Stimulated activated CD4-positive, alpha-beta T cell treated with anti-CD3 and anti-CD28 coated beads, Interleukin-12 subunit alpha, Interleukin-12 subunit beta, amount 100 ng/mL, for 24 hours (primary cell): ENCODE measurements at places on chromosomes 7 and 10.

- no peak for DNase-seq
Measured at GRCh38 chr7:114784177-114784576, 137.7 kb upstream of the MDFIC start.

DNA sequence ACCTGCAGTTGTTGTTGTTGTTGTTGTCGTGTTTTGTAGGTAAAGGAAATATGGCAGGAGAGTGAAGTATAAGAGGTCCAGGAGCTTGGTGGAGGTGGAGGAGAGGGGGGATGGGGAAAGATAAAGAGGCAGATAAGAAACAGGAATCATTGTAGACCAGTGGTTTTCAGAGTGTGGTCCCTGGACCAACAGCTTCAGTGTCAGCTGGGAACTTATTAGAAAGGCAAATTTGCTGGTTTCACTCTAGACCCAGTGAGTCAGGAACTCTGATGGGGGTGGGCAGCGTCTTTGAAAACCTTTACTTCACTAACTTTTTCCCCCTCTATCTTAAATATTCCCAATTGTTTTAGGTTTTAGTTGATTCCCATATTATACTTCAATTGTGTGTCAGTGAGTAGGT, 241.5 kb downstream of the AUTS2 start:
- DNase-seq: no peak

DNA sequence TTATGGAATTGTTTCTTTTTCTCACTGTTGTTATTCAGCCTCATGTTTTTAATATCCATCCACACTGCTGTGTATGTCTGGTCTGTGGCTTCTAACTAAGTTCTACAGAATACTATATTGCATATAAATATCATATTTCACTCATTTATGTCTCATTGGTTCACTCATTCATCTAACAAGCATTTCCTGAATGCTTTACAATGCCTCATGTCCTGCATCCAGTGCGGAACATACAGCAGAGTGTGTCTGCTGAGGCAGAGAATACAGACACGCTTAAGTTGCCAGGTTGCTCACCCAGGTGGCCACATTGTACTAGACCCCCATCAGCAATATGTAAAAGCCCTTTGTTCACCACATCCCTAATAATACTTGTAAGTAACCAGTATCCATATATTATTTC, 111.8 kb upstream of the CNTNAP2 start:
- DNase-seq: no peak

- DNase-seq: no peak
Measured at GRCh38 chr7:101465576-101466196, 103.0 kb downstream of the COL26A1 start.

- DNase-seq: no peak
Measured at GRCh38 chr7:121447243-121447910, 51.3 kb upstream of the FAM3C start.

DNA sequence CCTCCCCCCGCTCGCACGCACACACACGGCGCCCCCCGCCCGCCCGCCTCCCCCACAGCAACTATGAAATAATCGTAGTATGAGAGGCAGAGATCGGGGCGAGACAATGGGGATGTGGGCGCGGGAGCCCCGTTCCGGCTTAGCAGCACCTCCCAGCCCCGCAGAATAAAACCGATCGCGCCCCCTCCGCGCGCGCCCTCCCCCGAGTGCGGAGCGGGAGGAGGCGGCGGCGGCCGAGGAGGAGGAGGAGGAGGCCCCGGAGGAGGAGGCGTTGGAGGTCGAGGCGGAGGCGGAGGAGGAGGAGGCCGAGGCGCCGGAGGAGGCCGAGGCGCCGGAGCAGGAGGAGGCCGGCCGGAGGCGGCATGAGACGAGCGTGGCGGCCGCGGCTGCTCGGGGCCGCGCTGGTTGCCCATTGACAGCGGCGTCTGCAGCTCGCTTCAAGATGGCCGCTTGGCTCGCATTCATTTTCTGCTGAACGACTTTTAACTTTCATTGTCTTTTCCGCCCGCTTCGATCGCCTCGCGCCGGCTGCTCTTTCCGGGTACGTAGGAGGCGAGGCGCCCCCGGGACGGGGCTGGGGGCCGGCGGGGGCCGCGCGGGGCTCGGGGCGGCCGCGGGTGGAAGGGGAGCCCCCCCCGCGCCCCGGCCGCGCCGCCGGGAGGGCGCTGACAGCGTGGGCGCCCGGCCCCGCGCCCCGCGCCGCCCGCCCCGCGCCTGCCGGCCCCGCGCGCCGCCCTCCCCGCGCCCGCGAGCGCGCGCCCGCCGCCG, 441 bp downstream of the BMI1 start:
- no peak for DNase-seq
